ENCODE measurements at places on chromosomes 16 and 17.
A peak's percentile ranks its signal among the peaks of the same experiment; 100 is the strongest.

DNA sequence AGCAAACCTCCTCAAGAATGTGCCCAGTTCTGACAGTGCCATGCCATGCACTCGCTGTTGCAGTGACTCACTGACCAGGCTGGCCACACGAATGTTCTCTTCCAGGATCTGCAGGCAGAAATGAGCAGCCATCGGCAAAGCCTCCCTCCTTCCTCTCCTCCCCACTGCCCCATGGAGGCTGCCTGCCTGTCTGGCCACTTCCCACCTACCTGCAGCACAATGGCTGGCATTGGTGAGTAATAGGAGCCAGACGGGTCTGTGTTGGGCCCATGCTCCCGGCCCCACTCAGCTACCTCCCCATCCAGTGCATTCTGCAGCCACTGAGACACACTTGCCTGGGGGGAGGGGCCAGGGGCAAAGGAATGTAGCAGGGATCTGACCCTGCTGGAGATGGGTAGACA, 2.8 kb upstream of the MATCAP1 start:
- no peak for DNase-seq

- DNase-seq, result no peak
Observed at GRCh38 chr16:75233611-75233938, 14.8 kb downstream of the CTRB1 start.

- no peak for DNase-seq
Observed at GRCh38 chr17:74521701-74522201, 9.5 kb downstream of the CD300LB start.

DNA sequence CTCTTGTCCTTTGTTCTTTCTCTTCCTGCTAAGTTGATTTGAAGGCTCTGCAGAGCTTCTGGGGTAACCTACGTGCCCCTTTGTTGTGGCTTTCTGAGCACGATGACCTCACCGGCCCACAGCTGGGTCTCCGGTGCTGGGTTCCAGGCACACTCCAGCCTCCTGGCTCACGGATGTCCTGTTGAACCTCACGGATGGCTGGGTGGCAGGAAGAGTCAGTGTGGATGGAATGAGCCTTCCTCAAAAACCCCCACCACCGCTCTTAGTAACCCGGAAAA, 116.0 kb downstream of the SOCS1 start:
- DNase-seq, result peak; percentile 49

GRCh38 chr16:21592191-21592590, 7.2 kb upstream of the METTL9 start:
- no peak for DNase-seq

DNA sequence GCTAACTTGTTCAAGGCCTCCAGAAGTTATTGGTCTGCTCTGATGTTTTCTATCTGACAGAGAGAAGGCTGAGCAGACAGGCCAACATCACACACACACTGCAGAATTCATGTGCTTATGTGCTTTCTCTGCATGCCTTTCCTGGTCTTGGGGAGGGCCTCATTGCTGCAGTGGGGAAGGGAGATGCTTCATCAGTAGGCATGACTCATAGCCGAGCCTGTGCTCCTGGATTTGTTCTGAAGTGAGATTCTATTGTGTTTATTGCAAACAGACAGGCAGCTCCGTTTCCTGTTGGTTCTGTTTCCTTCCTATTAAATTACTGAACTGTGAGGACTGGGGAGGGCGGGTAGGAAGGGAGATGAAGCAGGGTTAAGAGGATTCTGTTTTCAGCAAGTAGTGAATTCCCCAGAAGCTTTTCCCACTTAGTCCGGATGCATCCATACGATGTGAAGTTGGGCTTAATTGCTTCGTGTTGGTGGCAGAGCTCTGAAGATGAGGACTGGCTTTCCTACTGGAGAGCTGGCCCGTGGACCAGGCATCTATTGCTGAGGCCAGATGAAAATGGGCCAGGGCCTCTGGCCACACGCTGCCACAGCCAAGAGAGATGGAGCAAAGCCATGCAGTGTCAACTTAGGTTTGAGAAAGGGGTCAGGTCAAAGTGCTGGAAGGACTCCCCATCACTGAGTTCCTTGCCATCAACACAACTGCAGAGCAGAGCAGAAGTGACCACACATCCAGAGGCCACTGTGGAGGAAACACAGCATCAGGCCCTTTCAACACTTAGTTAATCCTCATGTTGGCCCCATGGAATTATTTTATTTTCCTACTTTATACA, 179.3 kb downstream of the UTP18 start:
- no peak for DNase-seq
